ENCODE measurements at places on chromosomes 3 and 15.

DNA sequence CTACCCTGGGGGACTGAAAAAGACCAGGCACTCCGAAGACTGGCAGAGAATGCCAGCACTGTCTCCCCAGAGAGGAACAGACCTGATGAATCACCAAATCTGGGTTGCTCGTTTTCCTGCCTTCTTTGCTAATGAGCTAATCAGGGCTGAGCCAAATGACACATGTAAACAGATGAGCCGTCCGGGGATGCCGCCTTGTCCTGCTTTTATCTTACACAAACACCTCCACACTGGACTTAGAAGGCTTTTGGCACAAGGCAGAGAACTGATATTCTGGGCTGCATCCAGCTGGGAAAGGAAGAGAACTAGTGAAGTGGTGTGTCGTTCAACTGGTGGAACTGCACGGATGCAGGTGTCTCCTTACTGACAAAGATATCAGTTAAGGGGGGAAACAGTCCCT is 88.1 kb downstream of the MECOM start:
- DNase-seq, result peak; percentile 14

GRCh38 chr3:48268381-48268935 is 27.6 kb downstream of the ZNF589 start:
- no peak for DNase-seq

GRCh38 chr15:52656412-52656811 is 22.8 kb downstream of the ATOSA start:
- DNase-seq, result no peak

DNA sequence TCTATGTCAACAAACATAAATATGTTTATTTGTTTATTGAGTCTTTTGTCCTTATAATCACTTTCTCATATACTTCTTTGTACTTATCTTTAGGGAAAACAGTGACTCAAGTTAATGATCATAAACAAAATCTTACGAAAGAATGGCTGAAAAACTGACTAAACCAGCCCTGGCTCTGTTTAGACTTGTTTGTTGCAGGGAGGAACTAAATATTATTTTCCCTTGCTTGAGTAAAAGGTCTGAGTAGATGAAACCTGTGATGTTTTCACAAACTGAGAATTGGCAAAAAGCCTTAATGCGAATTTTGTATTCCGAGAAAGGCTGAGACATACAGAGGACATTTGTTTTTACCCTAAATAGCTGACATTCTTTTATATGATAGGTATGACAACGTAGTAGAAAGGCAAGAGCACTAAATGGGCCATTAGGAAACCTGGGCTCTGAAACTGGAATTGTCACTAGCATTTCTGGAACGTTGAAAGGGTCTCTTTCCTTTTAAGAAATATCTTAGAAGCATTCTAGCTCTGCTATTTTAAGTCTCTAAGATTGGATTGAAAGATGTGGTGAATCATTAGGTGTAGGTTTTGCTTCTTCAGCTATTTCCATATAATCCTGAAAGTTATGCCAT is 18.2 kb upstream of the CLDN16 start:
- DNase-seq, result no peak

DNA sequence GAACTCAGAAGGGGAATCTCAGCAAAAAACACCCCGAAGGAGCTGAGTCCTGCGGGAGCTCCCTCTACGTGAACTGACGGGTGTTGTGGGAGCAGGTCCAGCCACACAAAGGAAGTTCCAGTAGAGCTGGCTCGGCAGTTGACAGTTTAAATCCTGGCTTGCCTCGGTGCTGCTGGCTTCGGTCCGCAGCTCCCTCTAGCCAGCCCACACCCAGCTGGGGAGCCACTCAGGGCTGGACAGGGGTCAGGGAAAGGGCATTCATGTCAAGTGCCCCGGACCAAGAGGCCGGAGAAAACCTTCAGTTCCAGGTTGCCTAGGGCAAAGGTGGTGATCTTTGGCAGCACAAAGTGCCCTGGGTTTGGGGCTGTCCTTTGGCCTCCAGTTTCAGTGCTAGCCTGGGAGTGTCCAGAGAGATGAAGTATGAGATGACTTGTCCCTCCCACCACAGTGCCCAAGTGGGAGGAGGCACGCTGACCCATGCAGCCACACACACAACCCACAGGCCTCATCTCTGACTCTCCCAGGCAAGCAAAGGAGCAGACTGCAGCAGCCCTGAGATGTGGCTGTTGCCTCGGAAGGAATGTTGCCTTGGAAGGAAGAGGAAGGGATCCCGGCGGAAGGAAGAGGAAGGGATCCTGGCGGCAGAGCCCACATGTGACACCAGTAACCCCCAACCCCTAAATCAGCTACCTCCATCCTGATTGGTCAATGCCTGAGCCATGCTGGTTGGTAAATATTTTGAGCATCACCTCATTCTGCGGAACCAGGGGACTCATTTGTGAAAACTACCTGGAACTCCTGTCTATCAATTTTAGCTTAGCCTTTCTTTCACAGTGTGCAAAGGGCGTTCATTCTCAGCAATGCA is 13.9 kb upstream of the ANPEP start:
- peak; percentile 37 for DNase-seq

DNA sequence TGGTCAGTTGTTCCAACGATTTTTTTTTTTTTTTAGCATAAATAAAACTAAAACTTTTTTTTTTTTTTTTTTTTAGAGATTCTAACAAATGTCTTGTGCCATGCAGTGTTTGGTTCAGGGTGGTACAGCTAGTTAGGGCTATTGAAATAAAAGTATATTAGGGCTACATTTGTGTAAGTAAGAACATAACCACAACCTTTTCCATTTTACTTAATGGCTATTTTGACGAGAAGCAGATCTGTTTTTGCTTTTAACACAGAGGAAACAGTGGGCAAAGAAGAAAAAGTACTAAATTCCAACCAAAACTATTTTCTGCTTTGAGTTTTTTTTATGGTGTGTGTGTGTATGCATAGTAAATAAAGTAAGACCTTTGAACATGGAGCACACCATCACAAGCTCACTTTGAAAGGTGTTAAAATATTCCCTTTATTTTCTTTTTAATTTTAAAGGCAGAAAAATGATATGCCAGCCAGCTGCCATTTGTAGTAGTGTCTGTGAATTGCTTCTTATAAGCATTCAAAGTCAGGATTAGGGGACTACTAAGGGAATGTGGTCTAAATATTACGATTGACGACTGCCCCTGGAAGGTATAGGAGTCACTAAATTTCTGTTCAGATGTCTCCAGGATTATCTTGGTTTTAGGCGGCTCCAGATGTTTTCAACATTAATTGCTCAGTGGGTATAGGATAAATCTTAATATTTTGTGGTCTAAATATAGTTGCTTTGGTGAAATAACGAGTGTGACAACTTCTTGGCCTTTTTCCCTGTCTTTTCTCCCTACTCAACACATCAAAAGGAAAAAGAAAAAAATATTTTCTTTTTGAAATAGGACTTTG is 3.1 kb downstream of the RARB start:
- no peak for DNase-seq

DNA sequence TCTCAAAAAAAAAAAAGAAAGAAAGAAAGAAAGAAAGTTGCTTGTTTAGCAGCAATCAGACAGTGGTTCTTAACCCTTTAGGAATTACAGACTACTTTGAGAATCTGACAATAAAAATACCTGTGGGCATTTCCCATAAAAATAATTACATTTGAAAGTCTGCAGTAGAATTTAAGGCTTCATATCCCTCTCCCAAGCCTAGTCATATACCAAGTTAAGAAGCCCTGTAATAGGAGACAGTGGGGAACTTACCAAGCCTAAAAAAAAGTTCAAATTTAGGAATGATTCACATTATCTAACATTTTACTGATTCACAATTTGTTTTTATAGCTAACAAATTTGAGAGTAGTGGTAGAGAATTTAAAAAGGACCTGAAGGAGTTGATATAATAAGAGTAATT is 47.5 kb downstream of the LRRFIP2 start:
- DNase-seq, result no peak

- no peak for DNase-seq
Measured at GRCh38 chr3:96465521-96465920, 348.9 kb upstream of the EPHA6 start.

- peak; percentile 98 for DNase-seq
Measured at GRCh38 chr3:8490079-8490552, 11.5 kb upstream of the LMCD1 start.

DNA sequence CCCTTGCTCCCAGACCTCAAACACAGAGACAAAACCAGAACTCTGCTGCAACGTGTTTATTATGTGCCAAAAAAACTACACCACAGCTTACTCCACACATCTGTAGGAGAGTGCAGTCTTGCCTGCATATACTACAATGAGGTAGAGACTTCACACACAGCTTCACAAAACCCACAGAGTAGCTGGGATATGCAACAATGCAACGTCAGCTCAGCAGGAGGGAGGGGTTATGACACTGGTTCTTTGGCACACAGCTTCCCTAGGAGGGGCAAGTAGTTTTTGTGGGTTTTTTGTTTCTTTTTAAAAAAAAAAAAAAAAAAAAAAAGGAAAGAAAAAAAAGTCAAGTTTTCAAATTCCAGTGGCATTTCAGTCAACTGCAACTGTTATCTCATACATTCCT is 2.9 kb upstream of the RPS17 start:
- DNase-seq, result no peak
